Frontal cortex (tissue), 4 donors: ENCODE measurements at places on chromosomes 11 and 22. TPM values are rescaled to one million over a fixed set of nuclear protein-coding genes. Genes with fewer than 3 reads are reported as not detected.

C11orf97 gene
- total RNA-seq: not detected

OR2D2 gene
- total RNA-seq: 0.41 TPM

NRXN2 gene
- total RNA-seq: 204 TPM

THY1 gene
- total RNA-seq: 15.1 TPM

TUT1 gene
- 4.5 TPM for total RNA-seq

GRM5 gene
- total RNA-seq: 149 TPM

TSGA10IP gene
- total RNA-seq: not detected

YAP1 gene
- total RNA-seq: 11.0 TPM

B3GAT1 gene
- total RNA-seq: 47.3 TPM

MYBPC3 gene
- not detected for total RNA-seq

CYB5R2 gene
- total RNA-seq: 2.0 TPM

KCNA4 gene
- 11.0 TPM for total RNA-seq

SLC22A6 gene
- total RNA-seq: 10.6 TPM

MAPK8IP1 gene
- 88.9 TPM for total RNA-seq

RAG1 gene
- 0.41 TPM for total RNA-seq

SLC5A1 gene
- not detected for total RNA-seq

RAG2 gene
- not detected for total RNA-seq

PGR gene
- total RNA-seq: under 0.01 TPM

TPBGL gene
- not detected for total RNA-seq

FOSL1 gene
- total RNA-seq: not detected

TRIM49 gene
- under 0.01 TPM for total RNA-seq

CD6 gene
- total RNA-seq: 0.82 TPM

SAA4 gene
- not detected for total RNA-seq

C11orf87 gene
- total RNA-seq: 34.2 TPM

RANGAP1 gene
- total RNA-seq: 33.0 TPM

NLRP14 gene
- 0.41 TPM for total RNA-seq

HEPN1 gene
- not detected for total RNA-seq

NXPE2 gene
- 0.82 TPM for total RNA-seq

RTN4R gene
- total RNA-seq: 10.2 TPM

OR52I1 gene
- total RNA-seq: not detected

IGLL1 gene
- total RNA-seq: not detected

TMEM132A gene
- total RNA-seq: 131 TPM

TTC36 gene
- total RNA-seq: 2.4 TPM

C1QTNF5 gene
- 2.4 TPM for total RNA-seq

OSM gene
- 0.41 TPM for total RNA-seq

CARD18 gene
- total RNA-seq: not detected

KRTAP5-11 gene
- total RNA-seq: not detected

NXPE1 gene
- total RNA-seq: not detected

KRTAP5-10 gene
- not detected for total RNA-seq

C22orf31 gene
- 0.41 TPM for total RNA-seq

PPFIBP2 gene
- 11.4 TPM for total RNA-seq

DAGLA gene
- 4.9 TPM for total RNA-seq

SLC37A2 gene
- 1.2 TPM for total RNA-seq

NPAS4 gene
- under 0.01 TPM for total RNA-seq

CRYBA4 gene
- total RNA-seq: not detected

OR8U1 gene
- not detected for total RNA-seq

RHOD gene
- total RNA-seq: 0.82 TPM

FAM180B gene
- not detected for total RNA-seq

SPON1 gene
- total RNA-seq: 33.4 TPM

OR9G4 gene
- not detected for total RNA-seq
